ENCODE measurements at places on chromosomes 12 and 14.

DNA sequence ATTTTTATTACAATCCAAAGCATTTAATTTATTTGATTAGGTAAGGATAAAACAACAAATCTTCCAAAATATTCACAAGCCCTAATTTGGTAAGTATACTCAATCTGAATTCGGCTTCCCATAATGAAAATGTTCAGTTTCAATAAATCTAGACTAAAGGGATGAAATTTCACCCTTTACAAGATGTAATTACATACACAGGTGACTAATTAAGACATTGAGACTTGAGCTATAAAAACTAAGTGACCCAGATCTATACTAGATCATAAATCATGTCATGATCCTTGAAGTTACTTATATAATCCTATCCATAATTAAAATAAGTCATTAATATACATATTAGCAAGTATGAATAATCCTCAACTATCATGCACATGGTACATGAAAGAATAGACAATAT, 36.6 kb downstream of the LRP6 start:
- DNase-seq = no peak

GRCh38 chr14:23301969-23302289, 730 bp downstream of the PPP1R3E start:
- DNase-seq = no peak

DNA sequence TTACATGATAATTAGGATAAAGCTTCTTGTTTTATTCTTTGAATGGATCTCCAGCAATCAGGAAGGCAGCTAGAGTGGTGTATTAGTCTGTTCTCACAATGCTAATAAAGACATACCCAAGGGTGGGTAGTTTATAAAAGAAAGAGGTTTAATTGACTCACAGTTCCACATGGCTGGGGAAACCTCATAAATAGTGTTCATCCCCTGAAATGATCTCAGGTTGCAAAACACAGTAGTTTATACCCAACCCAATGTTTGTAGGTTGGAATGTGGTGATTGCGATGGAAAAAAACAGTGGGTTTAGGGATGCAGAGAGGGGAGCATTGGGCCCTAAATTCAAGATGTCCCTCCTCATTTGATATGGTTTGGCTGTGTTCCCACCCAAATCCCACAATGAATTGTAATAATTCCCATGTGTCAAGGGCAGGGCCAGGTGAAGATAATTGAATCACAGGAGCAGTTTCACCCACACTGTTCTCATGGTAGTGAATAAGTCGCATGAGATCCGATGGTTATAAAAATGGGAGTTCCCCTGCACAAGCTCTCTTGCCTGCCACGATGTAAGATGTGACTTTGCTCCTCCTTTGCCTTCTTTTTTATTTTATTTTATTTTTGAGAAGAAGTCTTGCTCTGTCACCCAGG, 11.5 kb downstream of the MUCL1 start:
- no peak for DNase-seq

DNA sequence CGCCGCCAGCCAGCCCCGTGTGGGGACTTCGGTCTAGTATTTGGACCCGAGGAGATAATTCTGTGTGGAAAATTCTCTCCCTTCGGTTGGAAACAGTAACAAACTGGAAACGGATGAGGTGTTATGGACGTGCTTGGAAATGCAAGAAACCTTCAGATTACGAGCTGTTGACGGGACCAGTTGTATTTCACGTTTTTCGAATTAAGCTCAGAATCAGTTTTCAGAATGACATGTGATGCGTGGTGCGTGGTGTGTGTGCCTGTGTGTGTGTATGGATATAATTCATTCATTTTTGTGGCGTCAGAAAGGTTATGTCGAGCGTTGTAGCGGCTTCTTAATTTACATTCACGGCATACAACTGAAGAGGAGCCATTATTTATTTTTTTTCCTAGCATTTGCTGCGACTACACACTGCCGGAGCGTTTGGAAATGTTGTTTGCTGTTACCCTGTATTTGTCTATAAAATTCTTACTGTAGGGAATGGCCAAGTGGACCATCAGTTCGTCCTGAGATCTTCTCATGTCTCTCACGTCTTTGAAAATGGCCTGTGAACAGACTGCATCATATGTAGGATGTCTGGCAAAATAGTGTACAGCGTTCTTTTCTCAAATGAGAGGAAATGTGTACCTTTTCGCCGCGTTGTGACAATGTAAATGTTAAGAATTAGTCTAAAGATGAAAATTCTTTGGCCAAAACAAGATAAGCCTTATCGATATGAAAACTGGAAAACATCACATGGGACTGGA, 1.3 kb downstream of the TRAF3 start:
- DNase-seq = no peak

DNA sequence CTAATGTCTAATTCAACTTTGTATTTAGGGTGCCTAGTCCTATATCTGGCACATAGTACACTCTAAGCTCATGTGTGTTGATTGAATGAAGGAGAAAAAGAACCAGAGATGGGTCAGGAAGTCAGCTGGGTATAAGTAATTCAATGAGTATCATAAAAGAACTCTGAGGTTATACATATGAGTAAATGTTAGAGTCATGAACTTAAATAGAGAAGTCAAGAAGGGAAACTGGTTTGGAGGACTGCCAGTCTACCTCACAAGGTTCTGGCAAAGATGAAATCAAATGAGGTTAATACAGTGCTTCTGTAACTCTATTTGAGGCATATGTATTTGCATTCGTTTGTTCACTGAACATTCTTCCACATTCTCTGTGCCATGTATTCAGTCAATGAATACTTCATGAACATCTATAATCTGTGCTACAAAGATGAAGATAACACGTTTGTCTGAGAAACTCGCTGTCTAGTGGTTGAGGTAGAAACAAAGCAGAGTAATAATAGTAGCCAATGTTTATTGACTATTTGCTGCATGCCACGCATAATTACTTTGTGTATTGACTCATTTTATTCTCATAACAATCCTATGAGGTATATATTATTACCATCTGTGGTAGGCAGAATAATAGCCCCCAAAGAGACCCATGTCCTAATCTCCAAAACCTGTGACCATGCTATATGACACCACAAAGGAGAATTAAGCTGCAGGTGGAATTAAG, 88.9 kb downstream of the PTGER2 start:
- DNase-seq = no peak

- DNase-seq = no peak
Measured at GRCh38 chr14:67251573-67252226, 10.5 kb downstream of the PALS1 start.

- DNase-seq = no peak
Measured at GRCh38 chr12:53868511-53868986, 70.1 kb upstream of the HOXC13 start.

DNA sequence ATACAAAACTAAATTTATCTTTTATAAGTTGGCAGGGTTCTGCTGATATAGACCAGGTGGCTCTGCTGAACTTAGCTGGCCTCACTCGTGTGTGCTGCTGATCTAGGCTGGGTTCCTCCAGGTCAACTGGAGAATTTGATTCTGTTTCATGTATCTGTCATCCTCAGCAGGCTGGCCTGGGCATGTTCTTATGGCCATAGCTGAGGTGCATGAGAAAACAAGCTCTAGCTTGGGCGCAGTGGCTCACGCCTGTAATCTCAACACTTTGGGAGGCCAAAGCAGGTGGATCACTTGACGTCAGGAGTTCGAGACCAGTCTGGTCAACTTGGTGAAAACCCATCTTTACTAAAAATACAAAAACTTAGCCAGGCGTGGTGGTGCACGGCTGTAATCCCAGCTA, 24.3 kb upstream of the BCL2L14 start:
- DNase-seq = no peak

DNA sequence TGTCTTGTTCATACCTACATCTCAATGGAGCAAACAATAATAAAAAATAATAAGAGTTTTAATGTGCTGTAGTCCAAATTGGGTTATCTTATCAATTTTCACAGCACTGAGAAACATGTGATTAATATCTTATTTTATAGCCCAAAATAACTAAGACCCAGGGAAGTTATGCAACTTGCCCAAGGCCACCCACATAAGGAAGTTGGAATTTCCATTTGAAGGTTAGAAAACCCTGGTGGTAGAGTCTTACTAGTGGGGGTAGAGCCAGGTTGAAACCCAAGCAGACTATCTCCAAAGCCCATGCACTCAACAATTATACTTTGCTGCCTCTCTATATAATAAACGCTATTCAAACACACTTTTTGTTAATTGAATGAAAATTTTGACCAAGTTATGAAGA, 270.0 kb upstream of the CAND1 start:
- no peak for DNase-seq

- DNase-seq = no peak
Measured at GRCh38 chr12:107229827-107230226, 136.5 kb upstream of the CRY1 start.

DNA sequence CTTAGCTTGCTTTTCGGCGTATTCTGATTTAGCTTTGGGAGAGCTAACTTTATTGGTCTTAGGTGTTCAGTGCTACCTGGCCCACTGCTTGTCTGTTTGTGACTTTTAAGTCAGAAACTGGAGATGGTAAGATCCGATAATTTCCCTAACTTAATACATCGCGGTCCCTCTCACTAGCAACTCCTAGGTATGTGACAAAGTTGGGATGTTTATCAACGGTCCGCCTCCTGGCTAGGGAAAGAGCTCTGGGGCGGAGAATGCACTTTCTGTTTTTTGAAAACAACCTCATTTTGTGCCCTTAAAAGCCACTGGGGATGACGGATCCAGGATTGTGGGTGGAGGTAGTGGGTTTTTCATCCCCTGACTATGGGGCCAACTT, 1.2 kb downstream of the CDKN1B start:
- no peak for DNase-seq

DNA sequence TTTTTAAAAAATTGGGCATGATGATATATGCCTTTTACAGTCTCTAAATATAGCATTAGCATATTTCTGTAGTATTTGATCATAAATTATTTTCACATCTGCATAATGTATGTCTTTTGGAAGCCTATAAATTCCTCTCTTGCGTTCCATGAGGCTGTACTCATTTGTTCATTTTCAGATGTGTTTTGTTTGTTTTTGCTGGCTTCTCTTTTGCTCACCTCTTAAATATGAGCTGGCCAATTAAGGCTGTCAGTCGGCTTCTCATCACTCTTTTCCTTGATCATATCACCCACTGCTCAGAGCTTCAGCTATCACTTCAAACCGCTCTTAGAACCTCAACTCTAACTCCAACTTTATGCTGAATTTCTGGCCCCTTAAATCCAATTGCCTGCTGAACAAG, 6.6 kb downstream of the TMEM263 start:
- DNase-seq = no peak

GRCh38 chr14:37063467-37064240, 108.8 kb downstream of the SLC25A21 start:
- no peak for DNase-seq

GRCh38 chr12:6171409-6172015, 28.7 kb upstream of the CD9 start:
- DNase-seq = no peak

GRCh38 chr12:89573051-89573810, 47.4 kb upstream of the POC1B start:
- DNase-seq = no peak

- DNase-seq = no peak
Measured at GRCh38 chr12:53806721-53807120, 54.9 kb upstream of the CISTR start.

Measured in stimulated activated CD4-positive, alpha-beta T cell treated with anti-CD3 and anti-CD28 coated beads, Interleukin-1b, Interleukin-23, amount 100 ng/mL, for 1 hour (primary cell).